ENCODE measurements at places on chromosomes 1 and 21.

- DNase-seq: no peak
These were observed 10.4 kb downstream of the TFF2 start for GRCh38 chr21:42340187-42341050.

- no peak for DNase-seq
These were observed 93.9 kb upstream of the DAB1 start for GRCh38 chr1:57517587-57518374.

DNA sequence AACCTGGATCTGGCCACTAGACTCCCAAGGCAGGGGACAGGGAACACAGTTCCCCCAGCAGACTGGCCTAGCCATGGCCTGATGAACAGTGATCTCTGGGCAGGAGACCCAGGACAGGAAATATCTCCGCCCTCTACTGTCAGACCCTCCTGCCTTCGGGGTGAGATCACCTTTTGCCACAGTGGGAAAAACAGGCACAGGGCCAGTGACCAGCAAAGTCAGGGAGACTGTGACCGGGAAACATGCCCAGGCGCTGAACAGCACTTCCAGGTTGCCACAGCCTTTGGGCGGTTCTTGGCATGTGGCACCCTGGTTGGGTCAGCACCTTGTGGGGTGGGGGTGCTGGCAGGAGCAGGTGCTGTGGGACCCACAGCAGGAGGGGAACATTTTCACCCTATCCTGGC is 8.9 kb upstream of the ZNF669 start:
- no peak for DNase-seq

DNA sequence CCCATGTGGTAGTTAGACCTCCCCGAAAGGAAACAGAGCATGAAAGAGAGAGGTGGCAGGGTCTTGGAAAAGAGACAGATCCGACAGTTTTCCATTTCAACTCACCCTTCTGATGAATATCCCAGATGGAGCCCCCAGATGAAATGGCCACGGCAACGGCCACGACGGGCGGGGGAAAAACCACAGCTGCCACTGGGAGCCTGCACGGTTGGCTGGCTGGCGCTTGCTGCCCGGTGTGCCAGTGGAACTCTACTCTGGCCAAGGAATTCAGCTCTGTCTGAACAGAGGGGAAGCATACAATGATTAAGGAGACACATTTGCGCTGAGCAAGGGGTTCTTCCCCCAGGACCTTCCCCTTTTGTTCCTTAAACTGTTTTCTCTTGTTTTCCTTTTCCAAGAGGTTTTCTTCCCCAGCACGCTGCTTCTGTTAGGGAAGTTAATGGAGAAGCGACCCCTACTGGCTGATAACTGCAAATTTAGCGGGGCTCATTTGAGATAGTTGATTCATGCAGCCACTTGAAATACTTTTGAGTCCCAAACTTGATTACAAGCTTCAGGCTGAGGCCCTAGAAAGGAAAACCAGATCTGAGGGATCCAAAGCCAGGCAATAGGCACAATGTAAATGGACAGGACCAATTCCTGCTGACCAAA is 1122.5 kb downstream of the NCAM2 start:
- DNase-seq: no peak

GRCh38 chr1:41626146-41626545 is 141.7 kb upstream of the EDN2 start:
- DNase-seq: no peak

DNA sequence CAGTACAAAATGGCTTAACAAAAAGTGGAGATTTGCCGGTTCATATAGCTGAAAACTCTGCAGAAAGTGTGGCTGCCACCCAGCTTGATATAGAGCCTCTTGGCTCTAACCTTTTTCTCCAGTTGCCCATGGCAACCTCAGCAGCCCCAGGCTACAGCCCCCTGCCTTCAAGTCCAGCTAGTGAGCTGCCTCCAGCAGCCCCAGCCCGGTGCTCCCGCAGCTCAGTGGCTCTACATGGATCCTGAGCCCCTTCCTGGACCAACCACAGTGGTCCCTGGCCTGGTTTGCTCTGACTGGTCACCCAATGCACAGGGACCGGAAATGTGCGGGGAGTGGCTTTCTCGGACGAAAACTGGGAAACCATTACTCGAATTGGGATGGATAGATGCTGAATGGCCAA is 13.3 kb upstream of the ATF3 start:
- no peak for DNase-seq

DNA sequence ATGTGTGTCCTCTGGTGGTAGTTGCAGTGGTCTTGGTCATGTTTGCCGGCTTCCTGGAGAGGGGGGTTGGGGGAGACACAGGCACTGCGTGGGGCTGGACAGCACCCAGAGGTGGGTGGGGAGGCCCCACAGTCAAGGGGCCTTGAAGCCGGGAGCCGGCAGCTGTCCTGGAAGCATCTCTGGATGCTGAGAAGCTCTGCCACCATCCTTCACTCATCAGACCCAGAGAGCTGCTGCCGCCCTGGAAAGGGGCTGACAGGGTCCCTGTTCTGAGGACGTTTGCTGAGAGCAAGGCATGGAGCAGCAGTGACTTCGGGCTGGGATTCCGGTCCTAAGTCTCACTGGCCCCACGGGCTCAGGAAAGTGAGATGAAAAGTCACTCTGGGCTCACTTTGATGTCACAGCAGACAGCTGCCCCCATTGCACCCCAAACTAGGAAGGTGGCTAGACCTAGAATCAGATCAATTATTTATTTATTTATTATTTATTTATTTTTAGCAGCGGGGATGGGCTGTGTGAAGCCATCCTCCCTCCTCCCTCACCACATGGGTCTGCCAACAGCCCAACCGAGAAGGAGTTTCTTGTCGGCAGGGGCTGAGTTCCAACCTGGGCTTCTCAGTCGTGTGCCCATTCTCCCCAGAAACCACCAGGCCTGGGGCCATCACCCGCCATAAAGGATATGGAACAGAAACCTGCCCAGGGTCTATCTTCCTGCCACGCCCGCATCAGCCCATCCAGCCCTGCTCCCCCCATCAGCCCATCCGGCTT is 547.4 kb downstream of the PTPRU start:
- DNase-seq: no peak

DNA sequence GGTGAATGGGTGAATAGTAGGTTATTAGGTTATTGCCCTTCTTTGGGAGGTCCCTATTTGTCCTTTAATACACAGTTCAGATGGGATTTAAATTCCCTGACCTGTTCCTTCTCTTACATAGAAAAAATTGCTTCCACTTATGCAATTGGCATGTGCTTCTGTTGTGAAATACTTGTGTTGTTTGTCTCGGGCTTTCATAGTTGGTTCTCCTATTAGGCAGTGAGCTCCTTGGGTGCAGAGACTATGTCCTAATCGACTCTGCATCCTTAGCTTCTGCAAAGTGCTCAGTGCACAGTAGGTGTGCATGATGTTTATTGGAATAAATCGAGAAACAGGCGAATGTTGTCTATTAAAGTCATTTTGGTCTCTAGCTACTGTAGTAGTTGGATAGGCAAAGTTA is 1.3 kb upstream of the PDE4B start:
- DNase-seq: no peak

GRCh38 chr1:226061841-226062557 is 517 bp upstream of the H3-3A start:
- DNase-seq: peak; percentile 44

DNA sequence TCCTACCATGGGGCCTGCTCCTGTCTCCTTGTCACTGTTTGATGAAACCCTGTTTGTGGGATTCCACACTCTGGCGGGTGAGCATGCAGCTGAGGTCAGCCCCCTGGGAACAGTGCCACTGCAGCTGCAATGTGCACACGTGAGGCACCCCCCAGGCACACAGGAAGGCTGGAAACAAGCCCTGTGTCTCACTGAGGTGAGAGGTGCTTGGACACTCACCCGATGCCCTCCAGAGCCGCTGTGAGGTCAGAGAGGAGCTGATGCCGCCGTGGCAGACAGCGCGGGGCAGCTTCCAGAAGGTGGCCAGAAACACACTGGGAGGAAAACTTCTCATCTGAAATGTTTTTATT is 49.7 kb downstream of the SLX9 start:
- no peak for DNase-seq

DNA sequence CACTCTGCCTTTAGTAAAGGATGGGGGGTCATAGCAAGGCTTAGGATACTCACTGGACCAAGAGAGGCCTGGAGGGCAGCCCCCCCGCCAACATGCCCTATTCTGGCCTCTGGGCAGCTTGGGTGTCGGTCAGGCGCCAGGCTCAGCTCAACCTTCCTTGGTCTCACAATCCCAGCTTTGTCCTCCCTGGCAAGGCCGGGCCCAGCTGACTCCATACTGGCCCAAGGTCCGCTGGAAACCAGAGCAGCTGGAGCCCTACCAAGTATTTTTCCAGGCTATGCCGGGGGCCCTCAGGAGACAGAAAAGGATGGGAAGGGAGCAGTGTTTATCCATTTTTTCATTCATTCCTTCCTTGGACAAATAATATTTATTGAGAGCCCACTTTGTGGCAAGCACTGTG is 6.2 kb downstream of the FBXO2 start:
- no peak for DNase-seq

GRCh38 chr1:154808261-154808908 is 61.7 kb downstream of the KCNN3 start:
- no peak for DNase-seq

GRCh38 chr1:69499203-69499803 is 68.4 kb upstream of the LRRC7 start:
- no peak for DNase-seq

DNA sequence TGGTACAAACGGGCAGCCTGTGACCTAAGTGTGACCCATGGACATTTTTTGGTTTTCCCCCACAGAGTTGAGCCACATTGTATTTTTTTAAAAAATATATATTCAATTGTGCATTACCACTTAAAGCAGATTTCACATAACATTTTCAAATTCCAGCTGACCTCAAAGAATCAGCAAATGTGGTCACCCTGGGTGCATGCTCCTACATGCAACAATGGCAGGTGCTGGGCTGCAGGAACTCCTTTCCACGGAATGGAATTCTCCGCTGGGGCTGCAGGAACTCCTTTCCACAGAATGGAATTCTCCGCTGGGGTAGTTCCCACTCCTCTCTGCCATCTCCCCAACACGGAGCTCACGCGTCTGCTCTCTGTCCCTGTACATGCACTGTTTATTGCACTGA is 68.7 kb downstream of the MAP10 start:
- no peak for DNase-seq

GRCh38 chr1:5053744-5054143 is 399.3 kb downstream of the AJAP1 start:
- DNase-seq: peak; percentile 4

- DNase-seq: no peak
These were observed 19.6 kb upstream of the C1orf159 start for GRCh38 chr1:1135339-1136136.

DNA sequence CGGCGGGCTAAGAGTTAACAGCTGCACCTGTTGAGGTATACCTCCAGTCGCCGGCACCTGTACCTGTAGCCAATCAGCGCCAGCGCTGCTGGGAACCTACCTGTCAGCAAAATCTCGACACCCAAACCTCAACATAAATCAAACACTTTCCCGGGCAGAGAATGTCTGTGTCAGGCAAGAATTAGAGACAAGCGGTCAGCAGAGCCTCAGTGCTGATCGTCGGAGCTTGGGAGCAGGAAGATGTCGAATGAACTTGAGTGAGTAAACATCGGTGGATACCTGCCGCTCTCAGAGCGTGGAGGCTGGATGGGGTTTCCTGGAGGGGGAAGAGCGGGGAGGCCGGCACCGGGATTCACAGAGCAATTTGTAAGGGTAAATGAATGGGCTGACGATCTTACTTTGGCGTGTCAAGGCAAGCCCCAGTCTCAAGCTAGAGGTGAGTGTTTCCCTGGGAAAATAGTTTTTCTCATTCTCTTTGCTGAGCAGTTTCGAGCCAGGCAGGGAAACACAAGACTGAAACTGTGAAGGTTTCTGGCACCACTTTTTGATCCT is at the start of gene GRHL3:
Gene GRHL3, plus strand, starts transcription at position 46 of the 552 bp plus-strand sequence. Its CDS starts 195 bp downstream, at position 241.
- no peak for DNase-seq

- DNase-seq: no peak
These were observed 70.4 kb upstream of the TTLL7 start for GRCh38 chr1:84069236-84069845.

DNA sequence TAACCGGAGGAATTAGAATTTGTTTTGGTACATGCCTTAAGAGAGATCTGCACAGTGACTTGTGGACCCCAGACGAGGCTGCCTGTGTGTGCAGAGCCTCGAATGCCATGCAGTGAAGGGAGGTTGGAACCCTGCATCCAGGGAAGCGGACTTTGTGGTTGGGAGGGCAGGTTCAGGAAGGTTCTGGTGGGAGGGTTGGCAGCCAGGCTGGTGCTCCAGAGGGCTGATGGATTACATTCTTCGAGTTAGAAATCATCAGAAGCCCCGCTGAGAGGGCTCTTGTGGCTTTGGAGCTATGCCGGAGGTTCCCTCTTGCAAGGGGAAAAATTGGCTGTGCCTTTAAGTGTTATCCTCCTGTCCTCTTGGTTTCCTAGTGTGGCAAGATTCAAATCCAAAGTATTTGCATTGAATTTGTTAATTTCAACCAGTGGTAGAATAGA is 21.1 kb downstream of the ROR1 start:
- DNase-seq: no peak

- DNase-seq: no peak
These were observed 217.9 kb downstream of the FOXD2 start for GRCh38 chr1:47655521-47656300.

DNA sequence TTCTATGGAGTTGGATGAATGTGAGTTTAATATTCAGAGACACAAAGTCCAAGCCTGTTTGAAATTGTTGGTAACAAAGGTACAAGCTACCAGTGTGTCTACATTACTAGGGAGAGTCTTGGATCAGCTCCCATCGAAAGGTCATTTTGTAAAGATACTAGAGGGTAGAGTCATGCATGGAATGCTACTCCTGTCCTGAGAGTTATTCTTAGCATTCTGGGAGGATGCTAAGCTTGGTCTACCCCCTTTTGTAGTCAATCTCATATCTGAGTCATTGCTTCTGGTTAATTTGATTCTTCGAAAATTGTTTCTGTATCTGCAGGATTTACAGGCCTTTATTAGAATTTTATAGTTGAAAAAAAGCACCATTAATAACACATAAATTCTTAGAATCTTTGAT is 240.2 kb downstream of the ST6GALNAC3 start:
- DNase-seq: no peak

DNA sequence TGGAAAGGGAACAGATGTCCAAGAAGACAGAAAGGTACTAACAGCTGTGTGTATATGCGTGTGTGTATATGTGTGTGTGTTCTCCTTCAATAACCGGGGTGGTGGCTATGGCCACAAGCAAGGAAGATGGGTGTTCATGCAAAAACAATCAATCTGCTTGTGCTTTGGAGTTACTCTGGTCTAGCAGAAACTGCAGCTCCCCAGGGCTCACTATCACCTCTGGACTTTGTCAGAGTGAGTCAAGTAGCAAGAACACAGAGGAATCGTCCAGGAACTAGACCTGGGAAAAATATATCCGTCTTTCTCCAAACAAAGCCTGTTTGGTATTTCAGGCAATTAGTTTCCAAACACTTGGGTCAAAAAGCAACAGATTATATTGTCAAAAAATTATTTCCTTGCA is 68.6 kb downstream of the GNG12 start:
- DNase-seq: no peak

- DNase-seq: no peak
These were observed 358.4 kb upstream of the ST6GALNAC5 start for GRCh38 chr1:76508871-76509270.

GRCh38 chr1:207670997-207671396 is 26.1 kb downstream of the CR1L start:
- no peak for DNase-seq

- no peak for DNase-seq
These were observed 128.9 kb downstream of the HHAT start for GRCh38 chr1:210457568-210457967.
